AG09319 (cell line): ENCODE measurements at places on chromosomes 7 and 10.

- DNase-seq, result no peak
These were observed 101.5 kb downstream of the JCAD start for GRCh38 chr10:29957907-29958331.

GRCh38 chr7:151505433-151505832 is 14.3 kb downstream of the RHEB start:
- no peak for DNase-seq

- no peak for DNase-seq
These were observed 459 bp downstream of the SUGCT start for GRCh38 chr7:40135317-40135610.

DNA sequence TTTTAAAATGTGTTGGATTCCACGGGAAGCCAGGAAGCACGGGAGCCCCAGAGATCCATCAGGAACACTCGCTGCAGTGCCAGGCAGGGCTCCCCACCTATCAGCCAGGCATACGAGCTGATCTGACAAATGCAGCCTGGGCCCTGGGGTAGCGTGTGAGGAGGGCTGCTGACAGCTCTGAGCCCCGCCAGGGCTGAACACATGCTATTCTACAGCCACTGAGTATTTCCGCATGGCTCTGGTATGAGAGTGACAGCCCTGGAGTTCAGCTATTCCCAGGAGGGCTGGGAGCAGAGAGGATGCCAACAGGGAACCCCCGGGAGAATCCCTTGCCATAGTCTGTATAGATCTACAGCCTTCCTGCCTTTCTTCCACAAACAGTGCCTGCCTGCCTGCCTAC is 237.3 kb upstream of the ZMIZ1 start:
- no peak for DNase-seq

- DNase-seq, result no peak
These were observed 15.8 kb upstream of the C10orf90 start for GRCh38 chr10:126686268-126686667.

DNA sequence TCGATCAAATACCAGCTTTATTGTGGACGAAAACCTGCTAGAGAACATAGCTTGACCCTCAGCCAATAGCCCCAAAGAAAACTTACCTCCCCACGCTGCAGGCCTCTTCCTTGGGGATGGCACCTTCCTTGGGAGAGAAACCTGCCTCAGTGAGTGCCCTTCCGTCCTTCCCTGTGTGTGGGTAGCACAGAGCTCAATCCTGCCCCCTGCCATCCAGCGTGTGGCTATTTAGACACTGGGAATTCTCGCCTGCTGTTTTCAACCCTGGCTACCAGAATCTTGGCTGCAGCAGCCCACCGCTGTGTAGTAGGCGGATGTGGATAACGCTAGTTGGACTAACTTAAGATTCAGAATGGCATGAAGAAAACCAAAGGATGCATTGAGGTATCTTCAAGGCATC is 238.2 kb downstream of the TEX36 start:
- no peak for DNase-seq

DNA sequence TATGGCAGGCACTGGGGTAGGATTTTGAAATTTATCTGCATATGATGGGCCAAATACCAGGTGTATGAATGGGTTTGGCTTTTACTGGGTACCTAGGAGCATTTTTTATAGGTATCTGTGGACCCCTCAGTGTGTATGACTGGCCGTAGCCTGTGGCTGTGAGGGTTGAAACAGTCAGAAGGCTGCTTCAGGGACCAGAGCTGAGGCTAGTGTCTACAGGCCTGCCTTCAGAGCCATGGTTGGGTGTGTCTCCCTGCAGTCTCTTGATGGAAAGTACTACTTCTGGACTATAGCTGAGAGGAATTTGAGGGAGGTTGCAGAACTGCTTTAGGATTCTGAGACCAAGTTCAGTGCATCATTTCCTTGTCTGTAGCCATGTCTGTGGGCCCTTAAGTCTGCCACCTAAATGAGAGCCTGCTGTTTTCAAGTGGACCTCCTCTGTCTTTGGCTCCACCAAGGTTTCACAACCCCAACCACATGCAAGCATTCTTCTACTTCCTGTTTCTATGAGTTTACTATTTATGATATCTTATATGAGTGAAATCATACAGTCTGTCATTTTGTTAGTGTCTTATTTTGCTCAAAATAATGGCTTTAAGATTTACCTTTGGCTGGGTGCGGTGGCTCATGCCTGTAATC is 19.9 kb upstream of the ZNF138 start:
- DNase-seq, result no peak

GRCh38 chr10:16440396-16441133 is 3.8 kb downstream of the PTER start:
- no peak for DNase-seq

DNA sequence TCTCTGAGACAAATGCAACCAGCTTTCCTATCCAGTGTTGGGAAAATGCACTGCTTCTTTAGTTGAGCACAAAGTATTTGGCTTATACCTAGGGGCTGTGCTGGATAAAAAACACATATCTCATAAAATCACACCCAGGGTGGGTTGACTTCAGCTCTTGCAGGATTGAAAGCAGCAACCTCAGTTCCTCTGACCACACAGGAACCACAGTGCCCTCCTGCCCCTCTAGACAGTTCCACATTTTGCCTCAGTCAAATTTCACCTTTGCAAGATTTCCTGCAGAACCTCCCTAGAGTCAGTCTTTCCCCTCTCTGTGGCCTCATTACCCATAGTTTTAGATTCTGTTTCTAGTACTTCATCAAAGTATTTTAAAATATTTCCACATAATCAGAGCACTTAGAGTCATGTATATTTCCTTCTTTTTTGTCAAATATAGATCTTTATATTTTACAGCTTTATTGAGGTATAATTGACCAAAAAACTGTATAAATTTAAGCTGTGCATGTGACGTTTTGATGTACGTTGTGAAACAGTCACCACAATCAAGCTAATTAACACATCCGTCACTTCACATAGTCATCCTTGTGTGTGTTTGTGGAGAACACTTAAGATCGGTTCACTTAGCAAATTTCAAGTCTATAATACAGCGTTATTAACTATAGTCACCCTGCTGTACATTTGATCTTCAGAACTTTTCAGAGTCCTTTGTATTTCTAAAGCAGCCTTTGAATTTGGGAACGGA is 37.0 kb upstream of the EGR2 start:
- no peak for DNase-seq

GRCh38 chr7:21330462-21331178 is 97.3 kb upstream of the SP4 start:
- no peak for DNase-seq

- no peak for DNase-seq
These were observed 398.9 kb downstream of the RPS24 start for GRCh38 chr10:78432583-78432982.

- DNase-seq, result no peak
These were observed 139.8 kb downstream of the ARHGAP22 start for GRCh38 chr10:48464871-48465736.

DNA sequence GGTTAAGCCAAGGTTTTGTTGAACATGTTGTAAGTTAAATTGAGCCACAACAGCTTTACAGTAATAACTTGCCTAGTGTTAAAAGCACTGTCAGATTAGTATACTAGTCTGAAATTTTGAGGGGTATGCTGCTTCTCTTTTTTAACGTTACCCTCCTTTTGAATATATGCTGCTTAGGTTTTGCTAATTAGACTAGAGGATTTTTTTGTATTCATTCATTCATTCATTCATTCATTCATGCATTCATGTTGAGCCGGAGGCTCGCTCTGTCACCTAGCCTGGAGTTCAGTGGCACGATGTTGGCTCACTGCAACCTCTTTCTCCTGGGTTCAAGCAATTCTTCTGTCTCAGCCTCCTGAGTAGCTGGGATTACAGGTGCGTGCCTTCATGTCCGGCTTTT is 24.7 kb downstream of the DNAJB6 start:
- DNase-seq, result no peak

DNA sequence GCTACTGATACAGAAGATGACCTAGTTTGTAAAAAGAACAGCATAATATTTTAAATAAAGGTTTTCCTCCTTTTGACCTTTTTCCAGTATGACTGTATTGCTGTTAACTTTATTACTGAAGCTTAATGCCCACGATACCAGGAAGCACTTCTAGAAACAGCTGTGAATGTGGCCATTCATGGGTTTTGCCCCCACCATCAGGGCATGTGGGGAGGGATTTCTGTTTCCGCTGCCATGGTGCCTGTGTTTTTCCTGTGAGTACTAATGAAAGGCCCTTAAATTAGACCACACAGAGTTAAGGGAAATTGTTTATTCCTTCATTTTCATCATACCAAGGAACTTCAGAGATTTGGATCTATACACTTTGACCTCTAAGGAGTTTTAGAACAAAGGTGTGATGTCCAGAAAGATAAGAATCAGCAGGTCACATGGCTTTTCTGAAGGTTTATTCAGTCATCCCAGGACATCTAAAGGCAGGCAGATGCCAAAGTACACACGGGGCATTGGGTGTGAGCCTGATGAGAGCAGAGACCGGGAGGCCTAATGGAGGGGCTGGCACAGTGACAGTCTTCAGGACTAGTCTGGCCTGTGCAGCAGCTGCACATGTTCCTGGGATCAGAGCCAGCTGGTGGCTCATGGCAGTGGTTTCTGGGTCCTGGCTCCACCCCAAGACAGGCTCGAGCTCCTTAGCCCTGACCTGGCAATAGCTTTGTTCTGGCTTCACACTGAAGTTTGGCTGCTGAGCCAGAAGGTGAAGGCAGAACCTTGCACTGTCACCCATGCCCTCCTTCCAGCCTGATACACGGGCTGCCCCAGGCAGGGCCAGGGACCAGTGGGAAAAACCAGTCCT is 190.9 kb downstream of the REEP3 start:
- peak; percentile 81 for DNase-seq

GRCh38 chr10:12730809-12731519 is 270.5 kb downstream of the CCDC3 start:
- DNase-seq, result peak; percentile 29

DNA sequence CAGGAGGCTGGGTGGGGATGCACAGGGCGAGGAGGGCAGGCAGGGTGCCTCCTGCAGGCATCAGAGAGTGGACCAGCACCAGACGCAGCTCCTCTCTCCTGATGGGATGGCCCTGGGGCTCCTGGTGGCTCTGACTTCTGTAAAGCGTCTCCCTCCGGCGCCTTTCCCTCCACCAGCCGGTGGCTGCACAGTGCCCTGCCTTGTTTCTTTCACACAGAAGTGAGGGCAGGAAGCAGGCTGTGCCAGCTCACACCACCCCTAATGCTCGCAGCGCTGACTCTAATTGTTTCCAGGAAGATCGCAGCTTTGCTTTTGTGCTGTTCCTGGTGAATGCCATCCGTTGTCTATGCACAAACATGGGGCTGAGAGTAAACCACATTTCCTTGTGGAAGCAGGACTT is 152.3 kb upstream of the LANCL2 start:
- DNase-seq, result no peak

- DNase-seq, result no peak
These were observed 22.8 kb downstream of the DNAJB6 start for GRCh38 chr7:157359581-157359980.

DNA sequence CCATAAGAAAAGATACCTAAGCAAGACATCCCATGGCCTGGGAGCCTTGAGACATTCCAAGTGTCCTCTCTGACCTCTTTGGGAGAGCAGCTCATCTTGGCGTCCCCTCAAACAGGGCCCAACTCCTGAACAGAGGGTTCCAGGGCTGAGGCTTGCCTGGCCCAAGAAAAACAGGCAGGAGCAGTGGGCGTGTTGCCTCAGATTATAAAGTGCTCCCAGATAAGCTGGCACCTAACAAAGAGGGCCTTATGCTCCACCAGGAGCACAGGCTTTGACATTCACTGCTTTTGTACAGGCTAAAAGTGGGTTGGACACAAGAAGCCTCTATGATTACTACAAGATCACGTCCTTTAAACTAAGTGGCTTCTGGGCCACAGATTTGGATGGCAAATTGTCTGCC is 193.1 kb downstream of the FGFR2 start:
- DNase-seq, result no peak

GRCh38 chr10:24685958-24686540 is 37.6 kb downstream of the ARHGAP21 start:
- DNase-seq, result peak; percentile 60

- DNase-seq, result no peak
These were observed 82.3 kb downstream of the ZEB1 start for GRCh38 chr10:31401287-31401686.

DNA sequence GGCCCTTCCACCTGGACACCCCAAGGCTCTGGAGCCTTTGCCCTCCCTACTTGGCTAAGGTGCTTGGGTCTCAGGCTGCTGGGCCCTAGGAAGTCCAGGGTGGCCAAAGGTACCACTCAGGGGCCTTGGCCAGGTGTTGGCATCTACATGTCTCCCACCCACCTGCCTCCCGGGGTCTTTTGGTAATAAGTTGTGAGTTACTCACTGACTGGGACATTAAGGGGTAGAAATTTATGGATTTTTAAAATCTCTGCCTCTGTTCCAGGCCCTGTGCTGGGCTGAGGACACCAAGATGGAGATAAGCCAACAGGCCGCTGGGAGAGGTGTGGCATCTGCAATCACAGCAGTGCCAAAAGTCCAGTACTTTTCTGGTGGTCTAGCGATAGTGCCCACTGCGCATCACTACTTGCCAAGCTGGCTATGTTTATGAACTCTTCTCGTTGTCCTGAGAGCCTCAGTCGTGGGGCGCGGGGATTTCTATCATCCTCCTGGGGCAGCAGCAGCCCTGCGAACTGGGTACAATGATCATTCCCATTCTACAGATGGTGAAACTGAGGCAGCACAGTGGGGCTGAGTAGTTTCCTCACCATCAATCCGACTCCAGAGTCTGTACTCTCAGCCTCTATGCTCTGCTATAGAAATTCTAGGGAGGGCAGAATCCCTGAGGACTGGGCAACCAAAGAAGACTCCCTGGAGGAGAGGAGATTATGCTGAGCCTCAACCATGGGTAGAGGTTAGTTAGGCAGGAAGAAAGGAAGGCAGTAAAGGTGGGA is 36.2 kb downstream of the TBATA start:
- no peak for DNase-seq

DNA sequence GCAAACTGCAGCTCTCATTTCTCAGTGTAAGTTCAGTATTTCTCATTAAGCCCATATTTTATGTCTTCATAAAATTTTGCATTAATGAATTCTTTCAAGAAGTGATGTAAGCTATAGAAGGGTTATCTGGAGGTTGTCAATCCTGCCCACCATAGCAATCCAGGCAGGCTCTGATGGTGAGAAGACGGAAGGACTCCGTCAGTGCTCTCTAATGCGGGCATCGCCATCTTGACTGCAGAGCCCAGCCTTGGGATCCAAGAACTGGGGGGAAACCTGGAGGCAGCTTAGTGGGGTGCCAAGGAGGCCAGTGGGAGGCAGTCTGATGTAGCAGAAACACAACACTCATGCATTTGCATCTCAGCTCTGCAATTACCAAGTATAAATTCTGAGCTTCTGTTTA is 707.4 kb upstream of the NRP1 start:
- DNase-seq, result no peak
